ENCODE measurements at places on chromosomes 11 and 22.
A peak's percentile ranks its signal among the peaks of the same experiment; 100 is the strongest.

DNA sequence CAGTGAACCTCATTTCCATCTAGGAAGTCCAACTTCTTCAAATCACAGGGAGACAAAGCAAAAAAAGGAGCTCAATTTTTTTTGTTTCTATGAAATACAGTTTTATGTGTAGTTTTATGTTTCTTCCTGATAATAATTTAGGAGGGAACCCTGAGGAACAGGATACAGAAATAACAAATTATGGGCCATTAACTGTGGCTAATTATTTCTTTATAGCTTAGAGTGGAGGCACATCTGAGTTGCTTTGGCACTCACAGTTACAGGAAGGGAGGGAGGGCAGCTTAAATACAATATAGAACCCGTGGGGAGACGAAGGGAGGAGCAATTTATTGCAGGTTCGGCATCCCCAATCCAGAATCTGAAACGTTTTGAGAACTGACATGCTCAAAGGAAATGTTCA is 37.1 kb upstream of the HORMAD2 start:
- DNase-seq: no peak

- peak; percentile 81 for DNase-seq
Measured at GRCh38 chr11:67373648-67374570, 511 bp upstream of the CLCF1 start.

GRCh38 chr11:19879307-19880087 is 166.9 kb downstream of the NAV2 start:
- DNase-seq: no peak

- no peak for DNase-seq
Measured at GRCh38 chr11:74102321-74102720, 68.5 kb downstream of the C2CD3 start.

Measured in activated effector memory CD4-positive, alpha-beta T cell treated with Interleukin-2 at 50 U/mL for 16 hours (primary cell).